T follicular helper cell (primary cell): ENCODE measurements at places on chromosomes 11 and 22.

GRCh38 chr11:73186294-73186850, 31.7 kb upstream of the P2RY2 start:
- DNase-seq = no peak

- DNase-seq = no peak
These were observed 825 bp downstream of the SLC1A2 start for GRCh38 chr11:35418282-35419183.

DNA sequence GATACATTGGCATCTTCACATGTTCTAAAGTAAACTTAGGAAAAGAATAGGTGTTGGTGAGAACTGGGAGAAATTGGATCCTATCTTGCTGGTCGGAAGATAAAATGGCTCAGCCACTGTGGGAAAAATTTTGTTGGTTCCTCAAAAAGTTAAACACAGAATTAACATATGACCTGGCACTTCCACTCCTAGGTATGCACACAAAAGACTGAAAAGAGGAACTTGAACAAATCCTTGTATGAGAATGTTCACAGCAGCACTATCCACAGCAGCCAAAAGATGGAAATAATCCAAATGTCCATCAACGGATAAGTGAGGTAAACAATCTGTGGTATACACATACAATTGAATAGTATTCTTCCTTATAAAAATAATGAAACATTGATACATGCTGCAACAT, 4.8 kb upstream of the TPH1 start:
- DNase-seq = no peak

DNA sequence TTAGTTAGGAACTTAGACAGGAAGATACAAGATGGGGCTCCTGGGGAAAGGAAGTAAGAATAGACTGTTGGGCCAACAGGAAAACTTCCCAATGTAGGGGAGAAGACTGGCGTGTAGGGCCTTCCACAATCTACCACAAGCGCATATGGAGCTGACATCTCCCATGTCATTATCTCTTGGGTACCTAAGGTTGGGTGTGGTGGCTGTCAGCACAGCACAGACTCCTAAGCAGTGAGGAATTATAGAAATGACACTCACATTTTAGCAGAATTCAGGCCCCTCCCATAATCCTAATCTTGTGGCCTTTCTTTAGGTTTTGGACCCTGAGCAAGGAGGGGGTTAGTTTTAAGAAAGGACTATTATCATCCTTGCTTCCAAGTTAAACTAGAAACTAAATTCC, 11.6 kb downstream of the TRIM21 start:
- no peak for DNase-seq

- DNase-seq = no peak
These were observed 79.4 kb downstream of the ZC3H12C start for GRCh38 chr11:110172468-110173065.

DNA sequence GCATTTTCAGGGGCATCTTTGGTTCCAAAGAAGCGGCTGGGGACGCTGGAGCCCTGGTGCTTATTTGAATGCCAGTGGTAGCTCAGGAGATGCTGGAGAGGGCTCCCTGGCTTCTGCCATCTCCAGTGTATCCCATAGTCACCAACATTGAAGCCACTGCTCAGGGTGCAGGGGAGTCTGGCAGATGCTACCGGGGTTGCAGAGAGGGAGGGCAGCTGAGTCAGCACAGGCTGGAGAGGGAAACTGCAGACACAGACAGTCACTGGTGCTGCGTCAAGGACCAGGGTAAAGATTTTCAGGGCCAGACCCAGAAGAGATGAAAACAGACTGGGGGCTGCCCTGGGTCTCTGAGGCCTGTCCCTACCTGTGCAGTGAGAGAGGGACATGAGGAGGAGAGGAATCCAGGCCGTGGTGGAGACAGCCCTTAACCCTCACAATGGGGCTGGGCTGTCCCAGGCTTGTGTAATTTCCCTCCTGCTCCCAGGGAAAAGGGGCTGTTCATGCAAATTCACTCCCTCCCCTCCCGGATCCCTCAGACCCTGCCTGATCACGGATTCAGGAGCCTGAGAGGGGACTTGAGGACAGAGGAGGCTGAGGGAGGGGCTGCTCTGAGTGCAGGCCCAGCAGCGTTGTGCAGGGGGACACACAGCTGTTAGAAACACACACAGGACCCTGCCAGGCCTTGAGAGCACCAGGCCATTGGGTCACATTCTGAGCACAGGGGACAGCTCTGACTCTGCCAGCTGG, 126.9 kb upstream of the GRK3 start:
- DNase-seq = no peak

- no peak for DNase-seq
These were observed 24.1 kb upstream of the CCDC89 start for GRCh38 chr11:85709941-85710702.
